HuH-7.5 (cell line): ENCODE measurements at places on chromosomes 3 and 15.

DNA sequence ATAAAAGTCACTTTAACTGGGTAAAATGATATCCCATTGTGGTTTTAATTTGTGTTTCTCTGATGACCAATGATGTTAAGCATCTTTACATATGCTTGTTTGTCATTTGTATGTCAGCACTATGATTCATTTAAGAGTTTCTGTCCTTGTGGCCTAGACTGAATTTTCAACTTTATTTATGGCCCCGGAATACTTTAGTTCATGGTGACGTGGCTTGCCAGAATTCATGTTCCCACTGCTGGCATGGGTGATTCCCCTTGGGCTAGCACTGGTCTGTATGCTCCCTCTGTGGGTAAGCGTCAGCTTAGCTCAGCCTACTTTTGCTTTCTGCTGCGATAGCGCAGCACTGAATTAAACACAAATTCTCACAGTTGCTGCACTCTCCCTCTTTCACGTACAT is 436.3 kb upstream of the SGO1 start:
- DNase-seq: no peak

GRCh38 chr15:90603893-90604292 is 74.2 kb downstream of the CRTC3 start:
- DNase-seq: no peak

DNA sequence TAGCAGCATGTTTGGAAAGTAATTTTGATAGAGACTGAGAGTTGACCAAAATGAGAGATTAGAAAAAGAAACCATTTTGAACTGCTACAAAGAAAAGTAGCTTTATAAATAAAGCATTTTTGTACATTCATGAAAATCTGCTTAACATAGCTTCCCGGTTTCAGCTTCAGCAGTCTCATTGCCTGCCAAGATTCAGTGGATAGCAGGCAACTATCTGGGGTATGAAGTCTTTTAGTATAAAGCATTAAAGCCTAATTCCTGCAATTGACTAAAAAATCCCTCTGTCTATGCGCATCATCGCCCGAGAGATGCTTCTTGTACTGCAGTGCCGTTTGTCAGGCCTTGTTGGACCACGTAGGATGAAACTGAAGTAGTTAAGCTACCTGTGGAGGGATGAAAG is 588.4 kb downstream of the NAALADL2 start:
- no peak for DNase-seq

- DNase-seq: no peak
Observed at GRCh38 chr3:183503746-183504145, 51.8 kb downstream of the KLHL6 start.

GRCh38 chr3:106611116-106611515 is 742.3 kb upstream of the CBLB start:
- no peak for DNase-seq

GRCh38 chr15:68207176-68207935 is 2.2 kb upstream of the CALML4 start:
- DNase-seq: no peak

DNA sequence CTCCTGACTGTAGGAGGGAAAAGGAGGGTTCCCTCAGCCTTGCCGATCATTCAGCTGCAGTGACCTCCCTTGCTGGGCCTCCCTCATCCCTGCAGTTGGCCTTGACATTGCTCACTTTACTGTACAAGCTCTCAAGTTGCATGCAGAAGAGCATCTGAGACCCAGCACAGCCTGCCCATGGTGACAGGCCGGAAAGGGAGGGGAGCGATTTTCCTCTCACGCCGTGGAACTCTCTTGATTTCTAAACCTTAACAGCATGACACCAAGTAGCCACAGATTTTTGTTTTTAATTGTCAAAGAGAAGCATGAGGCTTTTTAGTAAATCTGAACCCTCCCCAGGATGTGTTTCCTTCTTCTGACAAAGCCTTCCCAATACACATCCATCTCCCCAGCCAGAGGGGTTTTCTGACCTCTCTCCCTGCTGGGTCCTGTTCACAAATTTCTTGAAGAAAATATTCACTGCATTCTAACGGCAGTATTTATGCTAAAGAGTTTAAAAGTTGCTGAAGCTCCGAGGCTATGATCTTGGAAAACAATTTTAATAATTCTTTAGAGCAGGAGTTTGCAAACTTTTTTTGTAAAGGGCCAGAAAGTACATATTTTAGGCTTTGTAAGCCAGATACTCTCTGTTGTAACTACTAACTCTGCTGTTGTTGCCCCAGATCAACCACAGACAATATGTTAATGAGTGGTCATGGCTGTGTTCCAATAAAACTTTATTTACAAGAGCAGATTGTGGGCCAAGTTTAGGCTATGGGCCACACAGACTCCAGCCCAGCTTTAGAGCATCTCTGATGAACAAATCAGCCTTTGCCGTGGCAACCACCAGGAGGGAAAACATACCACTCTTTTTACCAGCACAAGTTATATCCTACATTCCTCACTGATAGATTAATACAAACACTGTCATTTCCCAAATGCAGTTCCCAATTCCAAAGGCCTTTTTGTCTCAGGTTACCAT is 34.8 kb downstream of the LMCD1 start:
- DNase-seq: no peak

- no peak for DNase-seq
Observed at GRCh38 chr3:159861369-159861987, 127.2 kb upstream of the IL12A start.

- DNase-seq: no peak
Observed at GRCh38 chr3:77281721-77282120, 241.8 kb downstream of the ROBO2 start.

- DNase-seq: no peak
Observed at GRCh38 chr15:58466566-58466965, 34.8 kb downstream of the LIPC start.

- DNase-seq: no peak
Observed at GRCh38 chr15:41930221-41930866, 36.5 kb upstream of the SPTBN5 start.

DNA sequence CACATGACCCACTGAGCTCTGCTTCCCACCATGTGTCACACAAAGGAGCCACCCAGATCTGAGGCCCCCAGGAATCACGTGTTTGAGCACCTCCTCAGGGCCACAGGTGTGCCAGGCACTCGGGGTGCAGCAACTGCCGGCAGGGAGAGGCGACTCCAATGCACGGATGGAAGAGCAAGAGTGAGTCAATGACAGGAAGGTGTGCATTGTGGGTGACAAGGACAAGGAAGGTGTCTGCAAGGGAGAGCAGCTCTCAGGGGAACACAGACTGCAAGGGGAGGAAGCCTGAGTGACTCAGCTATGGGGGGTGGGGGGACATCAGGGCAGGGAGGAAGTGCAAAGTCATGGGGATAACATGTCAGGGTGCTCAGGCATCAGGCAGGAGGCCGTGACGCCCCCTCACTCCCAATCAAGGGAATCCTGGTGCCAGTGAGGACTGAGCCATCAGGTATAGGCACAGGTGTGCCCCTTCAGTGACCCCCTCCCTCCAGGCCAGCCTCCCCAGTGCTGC is 67.4 kb downstream of the NUP210 start:
- DNase-seq: no peak

- DNase-seq: no peak
Observed at GRCh38 chr3:174220775-174221554, 638.2 kb upstream of the NAALADL2 start.

DNA sequence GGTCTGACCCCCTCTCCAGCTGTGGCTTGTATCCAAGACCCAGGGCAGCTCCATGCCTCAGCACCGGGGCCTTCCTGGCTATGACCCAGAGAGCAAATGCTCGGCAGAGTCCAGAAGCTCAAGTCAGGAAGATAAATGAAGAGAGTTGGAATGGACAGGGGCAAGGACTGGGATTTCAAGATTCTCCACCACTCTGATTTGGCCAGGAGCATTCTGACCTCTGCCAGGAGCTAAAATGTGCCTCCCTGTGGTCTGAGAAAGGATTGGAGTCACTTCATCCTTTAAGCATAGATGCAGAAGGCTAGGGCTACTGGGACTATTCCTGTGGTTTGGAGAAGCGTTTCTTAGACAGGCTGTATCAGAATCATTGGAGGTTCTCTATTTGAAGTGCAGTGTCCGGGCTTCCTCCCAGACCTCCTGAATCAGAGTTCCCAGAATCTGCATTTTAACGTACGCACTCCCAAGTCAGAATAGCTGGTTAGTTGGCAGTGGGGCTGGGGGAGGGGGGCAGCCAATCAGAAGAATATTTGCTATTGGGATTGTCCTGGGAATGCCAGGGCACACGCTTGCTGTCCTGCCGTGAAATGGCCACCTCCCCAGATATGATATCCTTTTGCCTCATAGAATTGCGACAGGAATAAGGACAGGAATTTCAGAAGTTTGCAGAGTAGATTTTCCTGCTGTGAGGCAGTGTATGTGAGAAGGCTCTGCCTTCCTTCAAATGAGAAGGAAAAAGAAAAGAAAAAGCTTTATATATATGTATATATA is 57.4 kb downstream of the HRH1 start:
- DNase-seq: no peak

- DNase-seq: no peak
Observed at GRCh38 chr15:77982127-77982490, 95.4 kb downstream of the TBC1D2B start.
